Sigmoid colon (tissue), 7 donors: ENCODE measurements at places on chromosomes 16 and 17. TPM values are rescaled to one million over a fixed set of nuclear protein-coding genes. Genes with fewer than 3 reads are reported as not detected.

OTOP2 gene
- total RNA-seq, result 0.55 TPM

CES1 gene
- total RNA-seq, result 34.6 TPM

SLC12A3 gene
- total RNA-seq, result not detected

WNT9B gene
- total RNA-seq, result not detected

CHRNB1 gene
- total RNA-seq, result 8.1 TPM

PERCC1 gene
- not detected for total RNA-seq

KRTAP4-3 gene
- not detected for total RNA-seq

TMEM220 gene
- total RNA-seq, result 9.3 TPM

GSG1L gene
- total RNA-seq, result 0.41 TPM

CCL3 gene
- total RNA-seq, result 2.4 TPM

- peak; percentile 86 for DNase-seq
These were observed 4.9 kb downstream of the MAP3K14 start for GRCh38 chr17:45311760-45312476.

- no peak for DNase-seq
These were observed 109.5 kb downstream of the CDH11 start for GRCh38 chr16:65012357-65012756.

- no peak for DNase-seq
These were observed 20.2 kb upstream of the UMOD start for GRCh38 chr16:20372701-20373100.

GRCh38 chr17:44910231-44911106, 4.8 kb downstream of the GFAP start:
- peak; percentile 40 for DNase-seq

DNA sequence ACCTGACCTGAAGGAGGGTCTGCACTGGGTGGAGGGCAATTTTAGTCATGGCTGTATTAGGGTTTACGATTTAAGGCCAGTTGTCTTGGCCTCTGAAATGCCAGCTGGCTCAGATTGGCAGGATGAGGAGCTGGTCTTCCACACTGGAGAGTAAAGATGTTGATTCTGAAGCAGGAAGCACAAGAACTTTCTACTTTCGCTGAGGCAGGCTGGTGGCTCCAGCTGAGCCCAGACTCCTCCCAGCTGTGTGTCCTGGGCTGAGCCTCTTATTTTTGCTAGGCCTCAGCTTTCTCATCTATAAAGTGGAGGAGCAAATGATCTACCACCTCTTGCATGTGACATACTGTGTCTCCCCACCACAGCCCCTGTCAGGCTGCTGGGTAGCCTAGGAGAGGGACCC, 74.4 kb downstream of the MRM1 start:
- no peak for DNase-seq

- no peak for DNase-seq
These were observed 11.0 kb downstream of the ITGAM start for GRCh38 chr16:31270795-31271194.

DNA sequence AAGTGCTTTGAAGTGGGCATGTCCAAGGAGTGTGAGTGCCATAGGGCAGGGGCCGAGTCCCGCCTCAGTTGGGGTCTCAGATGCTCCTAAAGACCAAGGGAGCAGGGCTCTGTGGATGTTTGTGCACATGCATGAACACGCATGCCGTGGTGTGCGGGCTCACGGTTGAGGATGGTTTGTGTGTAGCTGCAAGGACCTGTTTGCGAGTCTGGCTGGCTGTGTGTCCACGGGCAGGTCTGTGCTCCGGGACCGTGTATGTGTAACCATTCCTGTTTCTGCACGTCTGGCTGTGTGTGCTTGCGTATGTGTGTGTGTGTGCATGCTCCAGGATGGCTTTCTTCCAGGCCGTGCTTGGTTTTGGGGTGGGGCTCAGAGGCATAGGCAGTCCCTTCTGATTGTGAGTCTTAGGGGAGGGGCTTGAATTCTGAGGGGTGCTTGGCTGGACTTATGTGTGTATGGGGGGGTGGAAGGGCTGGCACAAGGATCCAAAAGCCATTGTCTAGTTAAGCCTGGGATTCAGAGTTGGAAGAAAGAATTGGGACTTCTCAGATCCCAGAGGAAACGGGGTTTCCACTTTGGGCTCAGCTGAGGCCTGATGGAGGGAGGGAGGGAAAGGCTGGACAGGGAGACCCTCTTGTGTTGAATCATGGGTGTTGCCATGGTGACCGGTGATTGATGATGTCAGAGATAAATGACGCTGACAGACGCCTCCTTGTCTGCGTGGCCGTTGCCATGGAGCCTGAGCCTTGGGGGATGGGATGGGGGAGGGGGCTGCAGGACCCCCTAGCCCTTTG, 14.4 kb downstream of the GJD3 start:
- DNase-seq, result no peak

- DNase-seq, result no peak
These were observed 15.8 kb downstream of the KRABD2 start for GRCh38 chr17:8360751-8361150.

DNA sequence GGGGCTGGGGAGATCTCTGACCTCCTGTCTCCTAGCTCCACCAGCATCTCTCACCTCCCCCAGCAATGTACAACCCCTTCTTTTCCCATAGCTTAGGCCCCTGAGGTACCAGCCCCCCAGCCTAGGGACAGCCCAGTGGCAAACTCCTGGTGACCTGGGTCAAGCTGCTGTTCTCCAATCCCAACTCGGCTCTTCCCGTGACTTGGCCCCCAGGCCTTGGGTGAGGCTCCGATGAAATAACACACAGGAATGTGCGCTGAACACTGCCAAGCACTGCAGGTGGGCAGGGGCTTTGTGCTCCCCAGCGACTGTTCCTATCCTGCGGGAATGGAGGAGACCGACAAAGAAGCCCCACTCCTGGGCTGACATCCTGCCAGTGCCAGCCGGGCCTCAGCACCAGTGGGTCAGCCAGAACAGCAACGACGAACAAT, 63.7 kb upstream of the AMZ2 start:
- no peak for DNase-seq

- DNase-seq, result no peak
These were observed 70.3 kb downstream of the PMP22 start for GRCh38 chr17:15194859-15195277.

DNA sequence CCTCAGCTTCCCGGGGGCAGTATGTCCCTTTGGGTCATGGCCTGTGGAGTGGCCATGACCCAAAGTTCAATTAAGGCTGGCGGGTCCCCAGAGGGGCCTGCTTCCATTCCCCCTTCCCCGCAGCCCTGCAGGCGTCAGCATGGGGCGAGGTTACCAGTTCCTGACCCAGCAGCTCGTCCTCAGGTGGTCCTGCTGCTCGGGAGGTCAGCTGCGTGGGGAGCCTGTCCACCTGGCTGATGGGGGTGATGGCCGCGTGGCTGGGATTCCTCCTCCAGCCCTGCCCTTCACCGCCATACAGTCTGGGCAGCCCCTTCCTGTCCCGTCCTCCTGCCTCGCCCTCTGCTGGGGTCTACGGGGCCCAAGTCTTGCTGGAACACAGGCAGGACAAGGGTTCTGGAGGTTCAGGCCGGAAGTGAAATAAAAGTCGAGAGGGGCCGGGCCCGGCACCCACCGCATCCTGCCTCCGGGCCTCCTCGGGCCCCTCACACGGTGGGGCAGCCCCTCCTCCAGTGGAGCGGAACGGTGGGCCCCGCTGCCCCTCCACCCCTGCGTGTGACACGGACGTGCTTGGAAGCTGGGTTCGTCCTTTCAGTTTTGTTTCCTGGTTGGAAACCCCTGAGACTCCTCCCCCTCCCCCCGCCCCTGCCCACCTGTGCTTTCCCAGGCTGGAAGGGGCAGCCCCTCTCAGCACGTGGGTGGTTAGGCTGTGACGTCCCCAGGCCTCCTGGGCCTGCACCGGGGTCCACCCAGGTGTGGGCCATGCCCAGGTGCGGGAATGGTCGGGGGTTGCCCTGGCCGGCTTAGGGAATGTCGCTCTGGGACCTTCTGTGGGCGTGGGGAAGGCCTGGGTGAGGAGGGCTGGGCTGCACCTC, 6.8 kb downstream of the UBALD2 start:
- no peak for DNase-seq

GRCh38 chr17:50194140-50194933, 7.1 kb downstream of the COL1A1 start:
- DNase-seq, result no peak

DNA sequence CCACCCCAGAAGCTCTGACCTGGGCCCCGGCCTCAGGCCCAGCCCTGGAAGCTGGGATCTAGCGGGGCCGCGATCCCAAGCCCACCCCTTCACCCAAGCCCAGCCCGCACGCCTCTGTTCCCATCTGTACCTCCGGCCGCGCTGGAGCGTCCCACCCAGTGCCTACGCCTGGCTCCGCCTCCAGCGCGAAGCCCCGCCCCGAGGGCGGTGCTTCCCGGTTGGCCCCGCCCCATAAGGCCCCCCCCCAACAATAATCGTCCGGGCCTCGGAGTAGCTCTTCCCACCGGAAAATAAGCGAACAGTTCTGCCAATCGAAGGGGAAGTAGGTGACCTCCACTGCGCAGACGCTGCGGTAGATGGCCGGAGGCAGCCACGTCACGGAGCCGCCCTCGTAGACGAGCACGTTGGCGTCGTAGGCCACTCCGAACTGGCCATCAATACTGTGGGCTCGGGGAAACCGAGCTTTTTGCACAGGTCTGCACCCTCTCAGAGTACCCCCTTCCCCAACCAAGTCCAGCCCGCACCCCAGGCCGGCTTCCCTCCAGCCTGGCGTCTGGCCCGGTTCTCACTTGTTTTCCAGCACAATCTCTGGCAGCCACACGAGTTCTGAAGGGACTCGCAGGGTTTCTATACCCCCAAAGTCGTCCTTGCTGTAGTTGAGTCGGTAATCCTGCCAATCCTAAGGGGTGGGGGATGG, 1.1 kb downstream of the CHRNE start:
- DNase-seq, result no peak

DNA sequence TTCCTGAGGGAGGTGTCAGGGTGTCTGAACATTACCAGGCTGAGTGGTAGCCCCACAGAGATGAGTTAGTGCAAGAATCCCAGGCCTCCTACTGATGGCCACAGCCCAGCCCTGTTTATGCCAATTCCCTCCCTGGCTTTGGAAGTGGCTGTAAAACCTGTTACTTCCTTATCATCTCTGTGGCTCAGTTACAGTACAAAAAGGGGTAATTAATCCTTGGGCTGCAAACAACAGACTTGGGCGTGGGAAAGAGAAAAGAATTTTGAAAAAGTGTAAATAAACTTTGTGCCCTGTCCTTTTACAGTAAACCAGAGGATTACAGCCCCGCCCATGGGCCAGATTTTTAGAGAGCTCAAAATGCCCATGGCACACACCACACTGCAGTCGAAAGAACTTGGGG, 73.1 kb upstream of the AXIN2 start:
- no peak for DNase-seq

DNA sequence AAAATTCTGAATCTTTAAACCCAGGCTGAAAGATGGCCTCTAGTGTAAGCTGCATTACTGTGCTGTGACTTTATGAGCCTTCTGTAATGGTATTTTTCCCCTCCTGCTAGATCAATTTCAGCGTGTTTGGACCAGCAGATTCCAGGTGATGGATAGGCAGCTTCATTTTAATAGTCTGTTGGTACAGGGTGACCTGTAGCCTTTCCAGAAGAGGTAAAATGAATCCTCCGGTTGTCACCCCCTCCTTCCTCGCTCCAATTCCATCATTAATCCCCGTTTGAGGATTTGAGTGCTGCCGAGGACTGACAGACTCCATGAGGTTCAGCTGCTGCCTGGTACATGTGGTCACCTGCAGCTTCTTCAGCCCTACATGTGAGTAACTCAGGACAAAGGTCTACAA, 48.9 kb downstream of the MYH3 start:
- DNase-seq, result no peak

- DNase-seq, result no peak
These were observed 75.5 kb upstream of the IRX6 start for GRCh38 chr16:55248494-55248893.

- DNase-seq, result no peak
These were observed 1.1 kb upstream of the P2RX5 start for GRCh38 chr17:3697103-3697476.

- no peak for DNase-seq
These were observed 192.8 kb upstream of the CHMP6 start for GRCh38 chr17:80798595-80799537.

GRCh38 chr16:1034230-1035065, 38.1 kb upstream of the SSTR5 start:
- no peak for DNase-seq

DNA sequence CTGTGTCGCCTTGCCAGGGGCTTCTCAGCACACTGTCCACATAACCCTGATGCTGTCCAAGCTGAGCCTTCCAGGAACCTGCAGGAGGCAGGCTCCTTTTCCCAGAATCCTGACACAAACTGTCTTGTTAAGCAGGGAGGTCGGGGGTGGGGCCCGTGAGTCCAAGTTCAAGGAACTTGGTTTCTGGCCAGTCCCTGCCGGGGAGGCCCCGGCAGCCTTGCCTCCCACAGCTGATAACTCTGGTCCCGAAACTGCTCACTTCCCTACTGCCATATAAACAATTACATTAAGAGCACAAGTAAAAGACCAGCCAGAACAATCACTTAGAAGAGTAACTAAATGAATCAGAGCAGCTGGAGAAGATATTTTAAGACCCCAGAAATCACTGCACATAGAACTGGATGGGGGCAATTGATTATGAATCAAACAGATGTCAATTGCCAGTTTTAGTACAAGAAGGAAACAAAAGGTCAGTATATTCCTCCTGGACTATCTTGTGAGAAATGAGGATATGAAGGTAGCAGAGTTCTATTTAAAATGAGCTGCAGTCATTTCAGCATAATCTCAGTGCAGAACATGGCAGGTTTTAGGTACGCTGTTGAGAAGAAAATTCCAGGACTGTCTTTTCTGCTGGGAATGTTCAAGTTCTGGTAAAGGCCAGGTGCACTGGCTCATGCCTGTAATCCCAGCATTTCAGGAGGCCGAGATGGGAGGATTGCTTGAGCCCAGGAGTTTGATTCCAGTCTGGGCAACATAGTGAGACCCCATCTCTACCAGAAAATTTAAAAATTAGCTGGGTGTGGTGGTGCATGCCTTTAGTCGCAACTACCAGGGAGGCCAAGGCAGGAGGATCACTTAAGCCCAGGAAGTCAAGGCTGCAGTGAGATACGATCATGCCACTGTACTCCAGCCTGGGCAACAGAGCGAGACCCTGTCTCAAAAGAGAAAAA, 169.8 kb downstream of the PITPNC1 start:
- DNase-seq, result peak; percentile 78
